ENCODE measurements at places on chromosomes 3 and 15.

DNA sequence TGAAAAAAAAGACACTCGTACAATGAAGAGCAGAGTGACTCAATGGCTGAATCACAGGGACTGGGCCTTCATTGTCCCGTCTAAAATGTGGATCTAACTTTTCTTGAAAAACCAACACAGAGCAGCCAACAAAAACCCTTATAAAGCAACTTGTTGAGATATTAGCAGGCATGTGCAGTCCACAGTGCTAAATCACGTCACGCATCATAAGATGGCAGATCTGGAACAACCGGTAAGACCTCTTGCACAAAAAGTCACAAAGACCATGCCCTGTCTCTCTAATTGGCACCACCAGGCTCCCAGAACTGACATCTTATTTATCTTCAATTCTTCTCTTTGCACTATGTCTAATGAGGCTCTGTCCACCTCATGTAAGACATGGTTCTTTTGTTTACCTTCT is 177.0 kb downstream of the MAGI1 start:
- DNase-seq, result no peak

DNA sequence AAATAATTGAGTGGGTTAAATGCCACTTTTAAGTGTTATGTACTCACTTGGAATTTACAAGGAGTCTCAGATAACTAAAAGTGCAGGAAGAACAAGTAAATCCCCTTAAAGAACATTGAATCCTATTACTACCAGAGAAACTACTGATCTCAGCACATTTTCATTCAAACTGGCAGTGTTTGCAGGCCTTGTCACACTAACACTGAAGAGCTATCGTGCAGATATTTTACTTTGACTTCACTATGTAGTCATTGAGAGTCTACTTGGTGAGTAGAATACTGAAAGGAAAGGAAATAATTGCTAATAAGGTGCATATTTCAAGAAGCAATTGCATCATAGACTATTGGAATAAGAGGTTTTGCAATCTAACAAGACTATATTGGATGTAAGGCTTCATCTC is 721.4 kb upstream of the CBLB start:
- DNase-seq, result no peak

GRCh38 chr15:98802187-98802586 is 153.8 kb downstream of the IGF1R start:
- DNase-seq, result no peak

- no peak for DNase-seq
These were observed 41.1 kb downstream of the MFSD1 start for GRCh38 chr3:158842976-158843375.

- no peak for DNase-seq
These were observed 43.4 kb downstream of the CD200 start for GRCh38 chr3:112376241-112376911.

DNA sequence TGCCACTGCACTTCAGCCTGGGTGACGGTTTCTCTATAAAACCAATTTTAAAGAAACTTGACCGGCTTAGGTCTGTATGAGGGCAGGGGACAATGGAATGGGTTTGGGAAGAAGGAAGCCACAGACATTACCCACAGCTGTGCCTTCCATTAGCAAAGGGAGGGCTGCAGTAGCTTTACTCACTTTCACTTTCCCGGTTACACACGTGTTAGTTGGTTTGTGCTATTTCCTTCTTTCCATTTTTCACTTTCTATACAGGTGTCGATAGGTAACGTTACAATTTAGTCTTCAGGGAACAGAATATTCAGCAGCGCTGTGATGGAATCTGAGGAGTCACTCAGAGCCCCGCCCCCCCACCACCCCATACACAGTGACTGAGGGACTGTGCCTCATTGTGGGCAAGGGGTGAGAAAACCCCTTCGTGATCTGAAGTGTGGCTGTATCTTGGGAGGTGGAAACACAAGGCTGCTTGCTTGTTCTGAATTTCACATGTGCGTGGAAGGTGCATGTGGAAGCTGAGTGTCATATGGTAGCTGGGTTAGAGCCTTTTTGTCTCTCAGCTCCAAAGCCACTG is 44.8 kb upstream of the RPL32 start:
- no peak for DNase-seq

GRCh38 chr15:84910928-84911623 is 26.6 kb downstream of the SLC28A1 start:
- DNase-seq, result no peak

- DNase-seq, result no peak
These were observed 284.1 kb downstream of the FHIT start for GRCh38 chr3:60967141-60967540.

DNA sequence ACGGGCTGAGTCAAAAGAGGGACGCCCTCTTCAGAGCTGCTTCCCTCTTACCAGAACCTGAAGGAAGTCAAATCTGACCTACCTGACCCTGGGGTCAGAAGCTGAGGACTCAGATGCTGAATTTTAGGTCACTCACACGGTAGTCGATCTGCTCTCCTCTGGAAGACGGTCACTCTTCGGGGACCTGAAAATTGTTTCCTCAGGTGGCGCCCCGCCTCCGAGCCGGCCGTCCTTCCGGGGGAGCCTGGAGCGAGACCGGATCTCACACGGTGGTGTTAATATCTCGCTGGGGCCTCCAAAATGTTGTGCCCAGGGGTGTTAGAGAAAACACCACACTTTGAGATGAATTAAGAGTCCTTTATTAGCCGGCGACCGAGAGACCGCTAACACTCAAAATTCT is 737.2 kb downstream of the SI start:
- DNase-seq, result no peak

DNA sequence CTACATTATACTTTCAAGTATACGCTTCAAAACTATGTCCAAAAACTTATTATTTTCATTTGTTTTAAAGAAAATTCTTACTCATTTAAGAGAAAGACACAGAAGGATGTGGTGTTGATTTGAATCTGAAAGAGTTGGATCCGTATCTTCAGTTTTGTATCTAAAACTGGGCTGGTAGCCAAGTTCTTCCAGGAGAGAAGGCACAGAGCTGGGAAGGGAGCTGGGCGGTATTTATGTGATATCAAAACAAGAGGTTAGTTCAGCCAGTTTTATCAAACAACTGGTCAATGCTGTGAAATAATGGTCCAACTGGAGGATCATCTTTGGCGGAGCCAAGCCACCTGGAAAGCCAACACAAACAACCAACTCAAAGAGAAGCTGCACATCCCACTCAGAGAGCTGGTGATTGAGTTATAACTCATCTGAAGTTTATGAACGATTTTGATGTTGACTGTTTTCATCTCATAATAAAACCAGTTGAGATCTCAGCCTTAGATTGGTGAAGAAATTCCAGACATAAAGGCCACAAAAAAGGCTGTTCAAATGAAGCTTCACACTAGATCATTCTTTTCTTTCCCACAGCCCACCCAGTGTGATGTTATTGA is 489.6 kb upstream of the RASGRP1 start:
- no peak for DNase-seq

DNA sequence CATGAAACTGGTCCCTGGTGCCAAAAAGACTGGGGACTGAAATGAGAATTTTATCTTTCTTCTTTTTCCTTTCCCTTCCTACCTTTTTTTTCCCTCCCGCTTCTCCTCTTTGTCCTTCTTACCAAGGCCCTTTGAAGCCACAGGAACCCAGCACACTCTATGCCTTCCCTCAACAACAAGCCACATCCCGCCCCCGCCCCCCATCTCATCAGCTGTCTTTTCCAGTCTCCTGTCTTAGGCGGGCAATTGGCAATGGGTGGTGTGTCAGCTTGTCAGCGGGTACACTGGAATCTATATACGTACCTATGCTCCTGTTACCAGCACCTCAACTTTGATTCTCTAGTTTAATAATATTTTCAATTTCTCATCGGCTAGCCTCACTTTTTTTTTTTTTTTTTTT is 56.3 kb upstream of the CHD2 start:
- DNase-seq, result no peak

GRCh38 chr15:57533448-57533799 is 58.3 kb upstream of the MYZAP start:
- DNase-seq, result no peak

GRCh38 chr3:195113536-195114425 is 157.2 kb downstream of the XXYLT1 start:
- DNase-seq, result no peak

- no peak for DNase-seq
These were observed 5.8 kb downstream of the USP13 start for GRCh38 chr3:179658606-179659005.

DNA sequence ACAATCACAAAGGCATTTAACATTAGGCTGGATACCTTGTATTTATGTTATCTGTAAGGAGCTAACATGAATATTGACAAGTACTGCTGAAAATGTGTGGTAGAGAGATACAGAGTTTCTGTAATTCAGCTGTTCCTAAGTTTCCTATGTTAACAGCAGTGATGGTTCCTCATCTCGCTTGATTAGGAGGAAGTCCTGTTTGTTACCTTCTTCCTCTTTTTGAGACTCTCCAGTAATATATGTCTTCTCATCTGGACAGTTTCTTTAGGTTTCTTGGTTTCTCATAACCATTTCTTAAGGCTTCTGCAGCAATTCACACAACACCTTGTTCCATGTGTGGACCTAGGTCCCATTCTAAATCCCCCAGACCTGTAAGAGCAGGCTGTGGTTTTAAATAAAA is 11.4 kb upstream of the PEX5L start:
- no peak for DNase-seq

- DNase-seq, result no peak
These were observed 22.4 kb downstream of the ARL8B start for GRCh38 chr3:5144316-5144994.

DNA sequence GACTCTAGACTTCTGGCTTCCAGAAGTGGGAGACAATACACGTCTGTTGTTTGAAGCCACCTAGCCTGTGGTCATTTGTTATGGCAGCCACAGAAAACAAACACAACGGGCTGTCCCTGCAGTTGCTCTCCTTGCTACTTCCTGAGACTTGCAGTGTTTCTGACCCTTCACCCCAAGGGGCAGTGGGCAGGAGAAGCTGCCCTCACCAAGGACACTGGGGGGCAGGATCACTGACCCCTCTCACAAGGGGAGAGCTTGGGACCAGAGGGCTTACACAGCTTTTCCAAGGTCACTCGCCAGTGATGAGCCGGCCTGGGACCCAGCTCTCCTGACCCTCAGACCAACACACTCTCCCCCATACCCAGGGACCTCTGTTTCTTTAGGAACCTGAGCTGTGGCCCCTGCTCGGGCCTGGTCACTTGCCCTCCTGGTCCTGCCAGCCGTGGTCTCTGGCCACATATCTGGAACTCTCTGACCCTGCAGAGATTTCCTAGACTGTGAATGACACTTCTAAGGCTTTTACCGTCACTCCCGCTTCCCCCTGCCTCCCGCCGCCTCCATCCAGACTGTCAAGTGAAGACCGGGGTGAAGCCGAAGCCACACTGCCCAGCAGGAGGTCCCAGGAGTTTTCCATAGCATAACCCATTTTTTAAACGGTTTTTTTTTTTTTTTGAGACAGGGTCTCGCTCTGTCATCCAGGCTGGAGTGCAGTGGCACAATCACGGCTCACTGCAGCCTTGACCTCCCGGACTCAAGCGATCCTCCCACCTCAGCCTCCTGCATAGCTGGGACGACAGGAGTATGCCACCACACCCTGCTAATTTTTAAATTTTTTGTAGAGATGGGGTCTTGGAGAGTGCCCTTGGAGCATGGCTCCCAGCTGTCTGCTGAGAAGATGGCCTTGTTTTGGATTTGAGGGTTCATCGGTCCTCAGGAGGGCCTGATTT is 4.4 kb downstream of the ATP2B2 start:
- DNase-seq, result no peak

DNA sequence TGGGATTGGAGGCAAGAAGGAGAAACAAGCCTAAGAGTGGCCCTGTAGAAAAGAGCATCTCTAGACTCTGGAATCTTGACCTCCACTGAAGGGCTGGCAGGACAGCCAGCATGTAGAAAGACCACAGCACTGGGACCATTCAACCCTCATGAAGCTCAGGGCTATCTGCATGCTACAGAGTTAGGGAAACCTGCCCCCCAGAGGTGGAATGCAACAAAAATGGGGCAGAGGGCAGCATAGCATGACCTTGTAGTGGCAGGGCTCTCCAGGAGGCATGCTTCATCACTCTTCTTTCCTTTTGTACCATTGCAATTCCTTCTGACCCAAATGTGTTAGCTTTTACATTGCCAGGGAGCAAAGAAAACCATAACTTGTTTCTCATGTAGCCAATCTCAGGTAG is 445.4 kb downstream of the EPHB1 start:
- no peak for DNase-seq

GRCh38 chr3:158830391-158830790 is 28.5 kb downstream of the MFSD1 start:
- DNase-seq, result no peak

DNA sequence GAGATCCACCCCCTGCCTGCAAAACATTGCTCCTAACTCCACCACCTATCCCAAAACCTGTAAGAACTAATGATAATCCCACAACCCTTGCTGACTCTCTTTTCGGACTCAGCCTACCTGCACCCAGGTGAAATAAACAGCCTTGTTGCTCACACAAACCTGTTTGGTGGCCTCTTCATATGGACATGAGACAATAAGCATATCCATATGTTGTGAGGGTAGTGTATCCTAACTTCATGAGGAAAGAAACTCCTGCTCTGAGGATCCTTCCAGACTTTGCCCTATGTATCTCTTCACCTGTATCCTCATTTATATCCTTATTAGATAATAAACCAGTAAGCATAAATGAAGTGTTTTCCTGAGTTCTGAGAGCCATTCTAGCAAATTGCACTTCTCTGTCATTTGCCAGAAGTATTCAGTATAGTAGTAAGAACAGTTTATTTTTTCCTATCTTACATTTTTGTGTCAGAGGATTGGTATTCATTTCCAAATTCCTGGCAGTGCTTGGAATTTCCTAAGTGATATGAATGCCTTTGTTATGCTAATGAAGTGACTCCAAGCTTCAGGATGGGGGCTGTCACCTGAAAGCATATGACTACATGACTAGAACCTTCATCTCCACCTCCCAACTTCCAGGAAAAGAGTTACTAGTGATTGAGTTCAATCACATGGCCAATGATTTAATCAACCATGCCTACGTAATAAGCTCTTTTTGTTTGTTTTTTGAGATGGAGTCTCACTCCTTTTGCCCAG is 30.2 kb downstream of the TTBK2 start:
- DNase-seq, result no peak

- DNase-seq, result no peak
These were observed 19.7 kb downstream of the SLC12A1 start for GRCh38 chr15:48225771-48226170.

DNA sequence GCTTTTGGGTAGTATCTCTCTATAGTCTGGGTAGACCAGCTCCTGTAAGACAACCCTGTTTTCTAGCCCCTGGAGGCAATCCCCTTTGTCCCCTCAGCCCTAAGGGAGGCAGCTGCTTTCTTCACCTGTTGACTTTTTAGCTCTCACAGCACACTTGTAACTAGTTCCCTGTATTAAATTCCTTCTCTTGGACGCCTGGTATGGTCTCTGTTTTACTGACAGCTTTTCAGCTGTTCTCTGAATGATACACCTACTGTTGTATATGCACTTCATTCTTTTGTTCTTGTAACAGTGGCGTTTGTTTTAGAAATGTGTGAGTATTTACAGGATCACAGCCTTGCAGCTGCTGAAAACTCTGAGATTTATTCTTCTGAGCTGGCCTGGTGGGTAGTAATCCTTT is 413.0 kb upstream of the RBMS3 start:
- DNase-seq, result no peak

- no peak for DNase-seq
These were observed 120.7 kb upstream of the WNT5A start for GRCh38 chr3:55607844-55608243.

Data from activated T-helper 2 cell treated with anti-CD3 and anti-CD28 coated beads, Interferon-gamma antibody, Interleukin-2, Interleukin-4, amounts not matched to agents 10 μg/mL and 5 μg/mL and 100 μg/mL, durations not matched to agents 14 hours and 24 hours and 36 hours (primary cell).